NCI-H460 (cell line): ENCODE measurements at places on chromosomes 1 and 21.

DNA sequence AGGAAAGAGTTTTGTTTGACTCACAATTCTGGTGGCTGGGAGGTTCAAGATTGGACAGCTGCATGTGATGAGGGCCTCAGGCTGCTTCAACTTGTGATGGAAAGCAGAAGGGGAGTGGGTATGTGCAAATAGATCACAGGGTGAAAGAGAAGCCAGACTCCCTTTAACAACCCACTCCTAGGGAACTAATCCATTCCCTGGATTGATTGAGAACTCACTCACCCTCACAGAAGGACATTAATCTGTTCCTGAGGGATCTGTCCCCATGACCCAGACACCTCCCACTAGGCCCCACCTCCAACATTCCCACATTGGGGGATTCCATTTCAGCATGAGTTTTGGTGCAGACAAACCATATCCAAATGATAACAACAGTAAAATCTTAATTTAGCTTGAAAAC lies 25.6 kb downstream of the UBE2T start:
- DNase-seq: no peak

- DNase-seq: no peak
These were observed 53.3 kb downstream of the SIK1 start for GRCh38 chr21:43373362-43374227.

DNA sequence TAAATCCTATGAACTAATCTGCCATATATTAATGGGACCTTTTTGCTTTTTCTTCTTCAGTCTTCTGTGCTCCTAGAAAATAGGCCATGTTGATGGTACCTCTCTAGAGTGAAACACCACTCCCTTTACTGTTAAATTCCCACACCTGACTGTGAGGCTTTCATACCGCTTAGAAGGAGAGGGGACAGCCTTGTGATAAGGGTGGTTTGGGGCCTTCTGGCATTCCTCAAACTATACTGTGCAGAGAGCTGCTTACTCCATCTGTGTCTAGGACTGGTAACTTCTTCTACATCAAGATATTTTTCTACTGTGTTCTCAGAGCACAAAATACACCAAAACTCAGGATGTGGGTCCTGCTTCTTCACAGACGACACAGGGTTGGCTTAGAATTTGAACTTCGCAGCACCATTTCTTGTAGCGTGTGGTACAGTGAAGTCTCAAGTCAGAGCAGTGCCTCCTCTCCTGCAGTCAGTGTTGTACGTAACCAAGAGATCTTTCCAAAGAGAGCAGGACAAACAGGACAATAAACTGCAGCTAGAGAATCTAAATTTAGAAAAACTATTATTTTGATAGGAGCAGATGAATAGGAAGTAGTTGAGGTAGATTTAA lies 43.8 kb downstream of the MACO1 start:
- no peak for DNase-seq

DNA sequence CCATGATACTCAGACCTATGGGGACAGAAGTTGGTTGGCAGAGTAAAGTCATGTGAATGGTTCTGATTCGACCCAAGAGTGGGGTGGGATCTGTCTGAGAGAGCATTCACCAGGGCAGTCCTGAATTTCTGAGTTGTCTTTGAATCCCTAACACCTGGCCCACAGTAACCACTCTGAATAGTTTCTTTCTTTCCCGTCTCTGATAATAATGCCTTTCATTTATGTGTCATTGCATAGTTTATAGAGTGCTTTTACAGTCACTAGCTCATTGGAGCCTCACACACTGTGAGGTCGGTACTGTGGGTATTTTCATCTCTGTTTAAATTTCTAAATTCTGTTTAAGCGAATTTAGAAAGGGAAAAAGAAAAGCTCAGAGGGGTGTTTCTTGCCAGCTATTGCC lies 147.1 kb downstream of the C1orf21 start:
- no peak for DNase-seq

DNA sequence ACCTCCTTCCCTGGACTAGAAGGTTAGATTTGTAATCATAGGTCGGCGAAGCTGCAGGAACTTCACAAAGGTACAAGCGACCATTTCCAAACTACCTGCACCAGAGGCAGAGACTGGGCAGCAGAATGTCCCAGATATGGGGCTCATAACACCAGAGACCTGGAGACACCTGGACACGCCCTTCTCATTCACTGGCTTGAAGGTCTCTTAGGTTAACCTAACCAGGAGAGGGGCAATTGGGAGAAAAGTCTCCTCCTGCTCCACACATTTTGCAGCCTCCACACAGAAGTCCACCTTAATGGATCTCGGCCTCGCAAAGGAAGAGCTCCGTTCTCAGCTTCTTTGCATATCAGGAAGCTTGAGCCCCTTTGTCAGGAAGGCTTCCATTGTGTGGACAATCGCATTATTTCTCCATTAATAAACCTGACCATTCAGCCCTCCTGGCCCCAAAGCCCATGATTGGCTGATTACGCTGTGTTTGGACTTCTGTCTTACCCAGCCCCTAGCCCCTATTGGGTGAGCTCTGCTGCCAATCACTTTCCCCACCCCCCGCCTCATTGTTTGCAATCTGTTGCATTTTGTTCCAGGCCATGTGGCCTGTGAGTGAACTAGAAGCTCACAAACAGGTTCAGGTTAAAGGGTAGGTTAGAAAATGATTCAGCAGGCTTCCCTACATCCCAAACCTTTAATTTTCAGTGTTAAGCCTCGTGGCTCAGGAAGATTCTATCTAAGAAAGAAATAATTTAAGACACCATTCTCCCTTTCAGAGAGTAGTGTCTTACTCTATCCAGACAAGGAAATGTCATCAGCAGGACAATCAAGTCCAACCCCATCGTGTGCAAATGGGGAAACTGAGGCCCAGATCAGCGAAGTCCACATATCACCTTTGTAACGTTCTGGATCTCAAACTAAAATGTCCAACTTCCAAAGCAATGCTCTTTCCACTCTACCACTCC lies 2.8 kb downstream of the MYCL start:
- DNase-seq: no peak

DNA sequence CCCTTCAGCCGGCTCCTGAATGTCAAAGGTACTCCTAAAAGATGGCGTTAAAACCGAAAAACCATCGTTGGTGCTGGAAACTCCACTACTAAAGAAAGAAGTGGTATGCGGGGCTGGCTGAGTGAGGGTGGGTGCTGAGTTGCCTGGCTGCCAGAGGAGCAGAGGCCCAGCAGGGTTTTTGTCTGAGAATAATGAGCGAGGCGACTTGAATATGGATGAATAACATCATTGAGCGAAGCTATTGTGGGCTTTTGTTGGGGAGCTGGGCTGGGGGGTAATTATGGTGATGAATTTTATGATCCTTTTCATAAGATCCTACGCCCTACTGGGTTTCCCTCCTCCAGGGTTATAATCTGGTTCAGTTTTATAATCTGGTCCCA lies 2.0 kb downstream of the PDPN start:
- DNase-seq: no peak

DNA sequence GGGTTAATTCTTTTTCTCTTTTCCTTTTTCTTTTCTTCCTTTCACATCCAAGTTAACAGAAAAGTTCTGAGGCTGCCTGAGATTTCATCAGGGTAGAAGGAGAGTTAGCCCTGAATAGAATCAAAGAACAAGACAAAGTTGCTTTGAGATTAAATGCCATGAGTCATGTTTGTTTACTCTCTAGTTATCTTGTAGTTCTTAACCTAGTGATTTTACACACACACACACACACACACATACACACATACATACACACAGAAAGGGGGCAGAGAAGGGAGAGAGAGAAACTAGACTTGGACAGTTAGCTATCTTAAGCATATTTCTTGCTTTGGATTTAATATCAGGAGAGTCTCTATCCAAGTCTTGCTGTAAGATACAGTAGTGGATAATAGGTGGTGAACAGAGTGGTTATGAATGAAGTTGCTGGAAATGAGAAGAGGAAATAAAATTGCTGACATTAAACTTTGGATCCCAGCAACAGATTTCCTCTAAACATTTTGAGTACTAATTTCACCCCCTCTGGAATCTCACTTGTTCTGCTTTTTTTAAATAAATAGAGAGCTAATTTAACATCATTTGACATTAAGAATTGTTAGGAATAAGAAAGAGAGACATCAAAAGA lies 19.9 kb downstream of the PLA2G4A start:
- DNase-seq: peak; percentile 60

- DNase-seq: no peak
These were observed 3.6 kb downstream of the RGS1 start for GRCh38 chr1:192579010-192579738.

- DNase-seq: no peak
These were observed 752.1 kb downstream of the NCAM2 start for GRCh38 chr21:21750124-21750825.

DNA sequence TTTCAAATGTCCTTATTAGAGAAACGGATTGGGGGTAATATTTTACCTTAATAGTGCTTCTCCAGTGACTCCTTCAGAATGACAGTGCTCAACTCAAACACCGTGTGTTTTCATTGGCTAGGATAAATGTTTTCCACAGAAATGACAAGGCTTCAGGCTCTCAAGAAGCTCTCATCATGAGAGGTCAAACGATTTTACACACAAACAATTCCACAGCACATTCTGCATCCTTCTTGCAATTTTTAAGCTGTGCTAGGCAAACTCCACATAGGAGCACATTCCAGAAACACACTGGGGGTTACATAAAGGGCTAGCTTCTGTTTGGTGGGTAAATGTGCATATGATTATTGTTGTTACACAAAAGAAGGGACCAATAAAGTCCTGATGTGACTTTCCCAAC lies 75.5 kb upstream of the IPO9 start:
- no peak for DNase-seq

DNA sequence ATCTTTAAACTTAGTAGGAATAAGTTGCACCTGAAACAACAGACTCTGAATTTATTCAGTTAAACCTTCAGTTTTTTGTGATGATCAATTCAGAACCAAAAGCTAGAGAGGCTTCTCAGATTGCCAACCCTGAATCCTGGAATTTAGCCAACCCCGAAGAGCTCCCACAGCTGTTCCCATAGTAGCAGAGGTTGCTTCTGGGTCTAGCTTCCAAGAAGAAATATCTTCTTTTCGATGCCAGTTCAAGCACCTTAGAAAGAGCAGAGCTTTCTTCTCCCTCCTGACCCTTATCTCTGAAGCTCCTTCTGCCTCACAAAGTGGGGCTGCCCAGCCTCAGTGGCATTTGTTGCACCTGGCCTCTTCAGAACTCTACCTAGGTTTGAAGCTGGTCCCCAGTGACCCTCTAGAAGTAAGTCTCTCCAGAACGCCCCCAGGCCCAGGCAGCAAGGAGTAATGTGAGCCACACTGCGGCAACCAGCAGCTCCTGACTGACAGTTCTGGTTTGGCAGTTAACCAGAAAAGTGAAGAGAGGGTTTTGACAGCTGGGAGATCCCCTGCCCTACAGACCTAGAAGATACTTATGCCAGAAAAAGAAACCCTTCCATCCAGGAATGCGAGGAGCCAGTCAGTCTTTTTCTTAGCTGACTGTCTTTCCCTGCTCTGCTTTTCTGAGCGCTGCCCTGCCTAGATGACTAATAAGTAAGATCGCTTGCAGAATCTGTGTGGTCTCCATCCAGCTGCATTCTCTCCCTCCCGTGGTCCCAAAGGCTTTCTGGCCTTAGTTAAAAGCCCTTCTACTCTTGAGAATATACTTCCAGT lies 165.9 kb downstream of the ADGRL4 start:
- DNase-seq: no peak

DNA sequence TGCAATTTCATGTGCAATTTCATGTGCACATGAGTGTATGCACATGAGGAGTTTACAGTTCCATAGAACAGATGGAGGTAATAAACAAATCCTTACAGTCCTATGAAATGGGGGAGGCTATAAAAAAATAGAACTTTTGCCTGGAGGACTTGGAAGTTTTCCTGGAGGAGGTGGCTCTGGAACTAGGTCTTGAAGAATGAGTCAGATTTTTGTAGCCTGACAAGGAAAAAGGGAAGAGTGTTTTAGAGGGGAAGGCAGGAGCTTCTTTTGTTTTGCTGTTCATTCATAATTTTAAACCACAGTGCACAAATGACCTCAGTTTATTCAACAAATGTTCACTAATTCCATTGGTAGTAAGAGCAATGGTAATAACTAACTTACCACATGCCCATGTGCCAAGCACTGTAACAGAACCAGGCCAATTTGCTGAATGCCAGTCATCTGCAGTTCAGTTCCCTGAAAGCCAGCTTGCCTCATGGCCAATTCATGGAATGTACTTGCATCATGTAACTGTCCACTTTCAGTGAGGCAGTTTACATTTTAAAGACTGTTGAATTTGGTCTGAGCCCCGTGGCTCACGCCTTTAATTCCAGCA lies 2.7 kb downstream of the DIO1 start:
- no peak for DNase-seq

DNA sequence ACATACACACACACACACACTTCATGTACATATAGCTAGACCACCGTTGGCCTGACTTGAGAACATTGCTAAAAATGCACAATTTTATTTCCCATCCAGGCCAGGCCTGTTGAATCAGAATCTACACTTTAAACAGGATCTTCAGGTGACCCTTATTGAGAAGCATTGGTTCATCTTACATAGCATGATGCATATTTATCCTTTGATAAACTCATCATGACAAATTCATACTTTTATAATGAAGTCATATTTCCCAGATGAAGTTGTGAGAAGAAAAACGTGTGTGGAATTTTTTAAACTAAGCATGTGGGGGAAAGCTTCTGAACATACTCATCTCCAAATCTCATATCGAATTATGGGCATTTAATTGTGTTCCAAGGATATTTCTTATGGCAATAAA lies 877.7 kb downstream of the MRPL39 start:
- DNase-seq: no peak

DNA sequence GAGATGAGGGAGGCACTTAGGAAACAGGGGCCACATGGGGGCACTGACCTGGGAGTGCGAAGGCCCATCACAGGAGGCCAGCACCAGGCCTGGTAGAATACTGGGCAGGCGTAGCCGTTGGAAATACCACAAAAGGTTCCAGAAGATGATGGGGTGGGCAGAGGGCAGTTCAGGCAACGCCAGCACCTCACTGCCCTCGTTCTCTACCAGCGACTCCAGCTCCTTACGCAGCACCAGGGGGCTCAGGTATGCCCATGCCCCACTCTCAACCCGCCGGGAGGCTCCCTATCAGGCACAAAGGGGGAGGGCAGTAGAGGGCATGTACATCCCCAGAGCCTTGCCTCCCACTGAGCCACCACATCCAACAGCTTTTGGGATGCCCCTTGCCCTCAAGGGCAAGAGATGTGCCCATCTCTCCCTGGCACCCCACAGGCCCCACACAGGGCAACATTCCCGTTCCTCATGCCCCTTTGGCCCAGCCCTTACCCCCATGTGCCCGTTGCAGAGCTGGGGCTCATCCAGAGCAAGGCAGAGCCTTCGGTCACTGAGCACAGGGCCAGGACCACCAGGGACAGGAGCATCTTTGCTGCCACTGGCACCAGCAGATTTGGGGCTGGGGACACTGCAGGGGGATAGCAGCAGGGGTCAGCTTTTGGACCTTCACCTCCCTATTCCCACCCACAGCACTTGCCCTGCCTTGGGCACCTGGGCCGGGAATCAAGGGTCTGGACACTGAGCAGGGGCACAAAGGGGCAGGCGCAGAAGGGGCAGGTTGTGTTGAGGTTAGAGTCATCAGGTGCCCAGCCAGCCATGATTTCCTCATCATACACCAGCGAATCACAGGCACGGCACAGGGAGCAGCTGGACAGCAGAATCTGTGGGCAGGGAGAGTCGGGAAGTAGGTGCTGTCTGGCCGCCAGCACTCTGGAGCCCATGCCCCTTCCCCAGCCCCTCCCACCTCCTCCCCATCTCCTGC lies 9.7 kb upstream of the GATAD2B start:
- no peak for DNase-seq
